Esophagus mucosa (tissue), 1 donor: ENCODE measurements at places on chromosomes 6 and 20.

GRCh38 chr6:126367849-126368248 lies 27.9 kb downstream of the CENPW start:
- ATAC-seq: no peak

DNA sequence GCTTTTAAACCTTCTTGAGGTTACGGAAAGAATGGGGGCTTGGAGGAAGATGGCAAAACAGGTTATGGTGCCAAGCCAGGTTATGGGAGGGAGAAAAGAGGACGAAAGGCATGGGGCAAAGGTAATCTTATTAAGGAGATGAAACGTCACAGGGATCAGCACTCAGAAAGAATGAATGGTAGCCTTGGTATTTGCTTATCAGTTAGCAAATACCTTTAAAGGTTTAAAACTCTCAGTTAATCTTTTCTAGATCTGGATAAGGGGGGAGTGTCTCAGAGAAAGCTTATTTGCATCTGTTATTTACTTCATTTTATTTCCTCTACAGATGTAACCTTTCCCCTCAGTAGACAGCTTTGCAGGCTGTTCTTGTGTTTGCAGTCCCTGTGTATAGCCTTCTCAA lies 55.5 kb upstream of the EEF1E1 start:
- no peak for ATAC-seq

GRCh38 chr6:27757307-27757706 lies 154.9 kb downstream of the OR2B2 start:
- ATAC-seq: no peak

- no peak for ATAC-seq
Measured at GRCh38 chr6:133358574-133359150, 117.5 kb downstream of the EYA4 start.

GRCh38 chr20:53331151-53331973 lies 262.3 kb downstream of the ZNF217 start:
- no peak for ATAC-seq

GRCh38 chr6:159720708-159721107 lies 6.6 kb upstream of the WTAP start:
- no peak for ATAC-seq

GRCh38 chr6:55108134-55109130 lies 65.9 kb upstream of the HCRTR2 start:
- no peak for ATAC-seq

GRCh38 chr20:17140894-17141293 lies 85.9 kb upstream of the PCSK2 start:
- ATAC-seq: no peak

DNA sequence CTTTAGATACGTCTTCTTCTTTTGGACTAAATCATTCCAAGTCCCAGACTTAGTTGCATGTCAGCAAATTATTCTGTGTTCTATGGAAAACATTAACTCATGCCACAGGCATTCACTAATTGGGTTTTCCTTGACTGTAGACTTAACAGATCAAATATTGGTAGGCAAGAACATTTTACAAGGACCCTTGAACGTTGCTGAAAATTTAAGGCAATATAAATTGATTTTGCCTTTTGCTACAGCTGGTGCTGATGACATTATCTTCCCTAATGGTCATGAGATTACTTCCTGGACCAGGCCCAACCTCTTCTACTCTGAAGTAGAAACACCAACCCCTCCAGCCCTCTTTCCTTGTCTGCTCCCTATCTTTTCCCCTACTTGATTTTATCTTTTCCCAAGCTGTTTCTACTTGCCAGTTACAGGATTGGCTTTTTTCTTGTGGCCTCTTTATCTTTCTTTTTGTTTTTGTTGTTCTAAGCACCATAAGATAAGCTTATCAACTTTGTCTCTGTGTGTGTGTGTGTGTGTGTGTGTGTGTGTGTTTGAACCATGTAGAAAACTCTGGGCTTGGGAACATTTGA lies 514.0 kb upstream of the SOX4 start:
- ATAC-seq: no peak

DNA sequence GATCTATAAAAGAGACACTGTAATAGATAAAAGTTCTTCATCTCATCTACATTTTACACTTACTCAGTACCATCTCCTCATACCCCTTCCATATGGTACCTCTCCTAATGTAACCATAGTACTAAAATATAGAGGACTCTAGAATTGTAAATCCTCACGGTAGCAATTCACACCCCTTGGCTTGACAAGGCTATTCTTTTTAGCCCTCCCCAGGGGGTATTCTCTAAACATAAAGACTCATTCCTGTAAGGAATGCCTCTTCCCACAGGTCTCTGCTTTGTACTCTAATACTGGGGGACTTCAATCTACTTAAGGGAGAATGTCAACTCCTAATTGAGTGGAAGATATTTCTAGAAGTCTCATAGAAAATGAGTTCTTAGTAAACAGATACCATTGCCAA lies 85.9 kb downstream of the VIP start:
- ATAC-seq: no peak

GRCh38 chr6:28489366-28490204 lies 26.0 kb downstream of the GPX6 start:
- ATAC-seq: peak; percentile 72

- no peak for ATAC-seq
Measured at GRCh38 chr6:160082627-160083026, 39.0 kb upstream of the SLC22A1 start.

- ATAC-seq: no peak
Measured at GRCh38 chr6:46985943-46986342, 56.2 kb downstream of the ADGRF1 start.

GRCh38 chr6:163177892-163178420 lies 236.6 kb upstream of the QKI start:
- no peak for ATAC-seq

DNA sequence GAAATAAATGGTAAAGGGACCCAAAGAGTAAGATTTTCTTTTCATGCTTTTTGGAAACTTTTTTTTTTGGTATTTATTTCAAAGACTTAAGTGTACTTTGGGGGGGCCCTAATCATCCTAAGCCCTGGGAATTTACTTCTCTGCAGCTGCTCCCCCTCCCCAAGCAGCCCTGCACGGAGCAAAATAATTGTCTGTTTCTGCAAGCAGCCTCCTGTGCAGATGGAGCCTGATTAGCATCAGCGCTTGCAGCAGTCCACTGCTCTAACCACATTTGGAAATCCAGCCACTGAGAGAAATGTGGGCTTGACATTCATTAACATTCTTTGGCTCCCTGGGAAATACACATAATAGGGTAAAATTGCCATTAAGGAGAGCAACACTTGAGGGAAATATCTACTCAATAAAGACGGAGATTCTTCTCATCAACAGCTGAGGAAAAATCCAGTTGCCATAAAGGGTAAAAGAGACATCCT lies 309.2 kb upstream of the MAP3K7 start:
- ATAC-seq: no peak

DNA sequence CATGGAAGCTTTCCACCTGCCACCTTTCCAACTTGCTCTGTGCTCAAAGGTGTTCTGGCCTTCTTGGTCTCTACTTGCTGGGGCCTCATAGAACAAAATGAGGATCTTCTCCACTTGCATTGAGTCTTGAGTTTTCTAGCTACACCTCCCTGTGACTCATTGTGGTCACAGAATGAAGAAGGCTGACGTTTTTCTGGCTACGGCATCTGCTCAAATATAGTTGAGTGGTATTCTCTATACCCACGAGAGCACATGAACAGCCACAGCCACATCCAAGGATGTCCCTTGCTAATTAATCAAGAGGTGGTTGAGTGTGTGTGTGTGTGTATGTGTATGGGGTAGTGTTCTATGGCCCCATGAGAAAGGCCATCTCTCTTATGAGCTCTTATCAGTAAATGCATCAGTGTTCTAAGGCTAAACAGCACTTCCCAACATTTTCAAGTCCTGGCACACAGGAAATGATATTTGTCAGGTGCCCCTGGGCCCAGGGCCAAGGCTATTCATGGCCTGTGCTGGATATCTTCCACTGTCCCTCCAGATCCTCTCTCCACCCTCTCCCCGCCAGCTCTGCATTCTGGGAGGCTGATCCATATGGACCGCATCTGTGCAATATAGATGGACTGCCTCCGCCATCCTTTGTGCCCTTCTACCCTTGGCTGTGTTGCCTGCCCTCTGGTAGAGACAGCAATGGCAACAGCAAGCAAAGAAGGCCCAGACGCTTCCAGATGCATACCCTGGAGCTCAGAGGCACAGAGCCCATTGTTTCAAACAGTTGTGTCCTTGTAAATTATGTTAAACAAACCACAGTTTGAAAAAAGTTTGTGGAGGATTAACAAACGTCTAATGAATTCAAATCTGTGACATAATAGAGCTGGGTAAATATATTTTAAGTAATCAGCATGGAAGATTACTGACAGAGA lies 150.2 kb downstream of the LRFN2 start:
- no peak for ATAC-seq

DNA sequence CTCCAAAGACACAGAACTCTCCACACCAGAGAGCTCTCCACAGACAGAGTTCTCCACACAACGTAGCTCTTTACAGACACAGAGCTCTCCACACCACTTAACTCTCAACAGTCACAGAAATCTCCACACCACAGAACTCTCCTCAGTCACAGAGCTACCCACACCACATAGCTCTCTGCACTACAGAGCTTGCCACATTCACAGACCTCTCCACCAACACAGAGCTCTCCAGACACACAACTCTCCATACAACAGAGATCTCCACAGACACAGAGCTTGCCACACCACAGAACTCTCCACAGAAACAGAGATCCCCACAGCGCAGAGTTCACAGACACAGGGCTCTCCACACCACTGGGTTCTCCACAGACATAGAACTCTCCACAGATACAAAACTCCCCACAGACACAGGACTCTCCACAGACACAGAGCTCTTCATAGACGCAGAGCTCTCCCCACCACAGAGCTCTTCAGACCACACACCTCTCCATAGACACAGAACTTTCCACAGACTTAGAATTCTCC lies 52.5 kb downstream of the ERMARD start:
- ATAC-seq: no peak

- ATAC-seq: no peak
Measured at GRCh38 chr20:57474205-57474604, 50.7 kb downstream of the CTCFL start.

DNA sequence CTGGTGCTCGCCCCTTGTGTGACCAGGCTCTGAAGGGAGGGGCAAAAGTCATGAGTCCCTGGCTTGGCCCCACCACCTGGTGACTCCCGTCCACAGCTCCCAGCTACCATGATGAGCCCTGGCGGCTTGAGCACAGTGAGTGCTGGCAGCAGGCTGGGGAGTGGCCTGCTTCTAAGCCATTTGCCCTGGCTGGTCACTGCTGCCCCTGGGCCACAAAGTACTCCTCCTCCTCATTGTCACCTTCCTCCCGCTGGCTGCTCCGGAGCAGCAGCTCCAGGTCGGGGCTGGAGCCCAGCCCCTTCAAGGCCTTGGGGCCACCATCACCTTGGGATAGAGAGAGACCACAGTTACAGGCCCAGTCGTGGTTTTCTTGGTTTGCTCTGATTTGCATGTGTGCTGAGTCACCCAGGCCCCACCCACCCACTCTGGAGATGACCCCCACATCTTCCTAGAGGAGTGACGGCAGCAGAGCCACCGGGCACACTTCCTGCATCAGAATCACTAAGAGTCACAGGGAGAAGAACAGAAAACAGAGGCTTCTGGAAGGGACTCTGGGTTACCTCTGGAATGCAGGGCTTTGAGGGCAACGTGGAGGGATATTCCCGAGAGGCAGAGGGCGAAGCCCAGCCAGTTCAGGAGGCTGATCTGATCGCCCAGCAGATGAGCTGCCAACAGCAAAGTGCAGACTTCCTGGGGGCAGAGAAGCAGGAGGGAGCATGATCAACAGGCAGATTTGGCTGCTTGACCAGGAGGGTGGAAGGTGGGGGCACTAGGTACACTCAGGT lies 42.1 kb upstream of the CDH22 start:
- no peak for ATAC-seq

- ATAC-seq: no peak
Measured at GRCh38 chr6:69280858-69281257, 516.0 kb downstream of the LMBRD1 start.

GRCh38 chr6:150427843-150428242 lies 59.0 kb downstream of the IYD start:
- ATAC-seq: no peak

- ATAC-seq: no peak
Measured at GRCh38 chr6:3869632-3870527, 20.7 kb downstream of the FAM50B start.

GRCh38 chr6:30227242-30227722 lies 14.1 kb upstream of the TRIM26 start:
- no peak for ATAC-seq

DNA sequence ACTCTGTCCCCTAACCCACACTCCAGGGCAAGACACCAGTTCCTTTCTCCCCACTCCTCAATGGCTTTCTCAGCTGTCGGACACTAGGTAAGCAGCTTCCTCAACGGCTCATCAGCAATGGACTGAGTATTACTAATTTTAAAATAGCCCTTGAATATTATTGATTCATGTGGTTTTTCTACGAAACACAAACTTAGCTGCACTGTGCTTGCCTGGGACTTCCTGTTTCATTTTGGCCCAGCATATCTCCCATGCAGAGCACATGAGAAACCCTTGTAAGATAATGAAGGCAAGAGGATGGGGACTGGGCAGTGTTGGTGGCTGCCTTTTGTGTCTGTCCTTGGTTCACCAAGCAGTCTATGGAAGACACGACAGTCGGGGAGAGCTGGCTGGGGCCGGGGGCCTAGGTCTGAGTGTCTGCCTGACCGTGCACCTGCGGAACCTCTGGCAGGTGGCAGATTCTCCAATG lies 48.9 kb downstream of the RNASET2 start:
- ATAC-seq: no peak

GRCh38 chr6:127266892-127267645 lies 405 bp downstream of the RNF146 start:
- peak; percentile 82 for ATAC-seq

GRCh38 chr20:3350422-3350821 lies 57.0 kb downstream of the DNAAF9 start:
- no peak for ATAC-seq

DNA sequence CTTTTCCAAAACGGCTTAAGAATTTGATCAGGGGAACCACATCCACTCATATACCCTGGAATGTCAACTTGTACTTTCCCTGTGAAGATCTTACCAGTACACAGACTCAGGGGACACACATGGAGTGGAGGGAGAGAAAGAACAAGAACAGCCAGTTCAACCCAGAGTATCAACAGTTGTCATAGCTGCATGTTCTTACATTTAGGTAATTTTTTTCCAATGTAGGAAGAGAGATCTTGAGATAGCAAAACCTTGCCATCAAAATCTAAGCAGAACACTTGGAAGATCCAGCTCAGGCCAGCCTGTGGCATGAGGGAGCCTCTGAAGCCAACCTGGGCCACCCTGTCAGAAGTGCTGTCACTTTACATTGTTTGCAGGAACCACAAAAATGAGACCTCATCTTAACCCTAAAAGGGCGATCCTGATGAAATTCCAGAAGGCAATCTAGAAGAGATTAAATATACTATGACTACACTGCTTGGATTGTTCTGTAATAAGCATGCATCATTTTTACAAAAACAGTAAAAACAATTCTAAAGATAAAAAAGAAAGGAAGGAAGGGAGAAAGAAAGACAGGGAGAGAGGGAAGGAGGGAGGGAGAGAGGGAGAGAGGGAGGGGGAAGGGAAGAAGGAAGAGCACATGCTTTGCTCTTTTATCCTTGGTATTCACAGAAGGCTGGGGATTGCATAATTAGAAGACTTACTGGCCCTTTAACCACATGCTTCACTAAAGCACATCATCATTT lies 124.7 kb upstream of the TCF21 start:
- no peak for ATAC-seq

GRCh38 chr6:100482698-100483097 lies 18.0 kb upstream of the SIM1 start:
- no peak for ATAC-seq
